ENCODE measurements at places on chromosomes 2 and 18. TPM values are rescaled to one million over a fixed set of nuclear protein-coding genes. Genes with fewer than 3 reads are reported as not detected.

Gene AGAP1
- 16.3 TPM for total RNA-seq

Gene NR4A2
- total RNA-seq = 0.68 TPM

Gene CRYGD
- not detected for total RNA-seq

Gene CRYGC
- not detected for total RNA-seq

Gene FAHD2B
- total RNA-seq = 9.3 TPM

Data from pericardium fibroblast (primary cell).